ENCODE measurements at places on chromosomes 12 and 14.
A peak's percentile ranks its signal among the peaks of the same experiment; 100 is the strongest.

DNA sequence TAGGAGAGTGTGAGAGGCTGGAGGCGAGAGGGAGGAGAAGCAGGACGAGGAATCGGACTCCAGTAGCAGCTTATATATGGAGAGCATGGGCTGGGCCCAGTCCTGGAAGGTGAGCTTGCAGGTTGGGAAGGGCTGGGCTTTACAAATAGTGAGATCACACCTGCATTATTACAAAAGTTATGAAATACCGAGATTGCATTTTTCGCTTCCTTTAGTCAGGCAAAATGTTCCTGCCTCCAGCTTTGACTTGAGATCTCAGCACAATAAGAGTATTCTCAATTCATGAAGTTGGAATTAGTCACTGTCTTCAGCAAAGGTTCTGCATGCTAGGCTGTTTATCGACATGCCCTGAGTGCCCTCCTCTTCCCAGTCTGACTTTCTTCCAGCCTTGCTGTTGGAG lies at the start of gene KRT6B:
Gene KRT6B (minus strand): TSS at position 46 of the 400 bp plus-strand sequence. CDS start 68 bp downstream, outside the sequence.
- DNase-seq: no peak

GRCh38 chr12:43079476-43079875 lies 472.5 kb downstream of the ADAMTS20 start:
- DNase-seq: no peak

DNA sequence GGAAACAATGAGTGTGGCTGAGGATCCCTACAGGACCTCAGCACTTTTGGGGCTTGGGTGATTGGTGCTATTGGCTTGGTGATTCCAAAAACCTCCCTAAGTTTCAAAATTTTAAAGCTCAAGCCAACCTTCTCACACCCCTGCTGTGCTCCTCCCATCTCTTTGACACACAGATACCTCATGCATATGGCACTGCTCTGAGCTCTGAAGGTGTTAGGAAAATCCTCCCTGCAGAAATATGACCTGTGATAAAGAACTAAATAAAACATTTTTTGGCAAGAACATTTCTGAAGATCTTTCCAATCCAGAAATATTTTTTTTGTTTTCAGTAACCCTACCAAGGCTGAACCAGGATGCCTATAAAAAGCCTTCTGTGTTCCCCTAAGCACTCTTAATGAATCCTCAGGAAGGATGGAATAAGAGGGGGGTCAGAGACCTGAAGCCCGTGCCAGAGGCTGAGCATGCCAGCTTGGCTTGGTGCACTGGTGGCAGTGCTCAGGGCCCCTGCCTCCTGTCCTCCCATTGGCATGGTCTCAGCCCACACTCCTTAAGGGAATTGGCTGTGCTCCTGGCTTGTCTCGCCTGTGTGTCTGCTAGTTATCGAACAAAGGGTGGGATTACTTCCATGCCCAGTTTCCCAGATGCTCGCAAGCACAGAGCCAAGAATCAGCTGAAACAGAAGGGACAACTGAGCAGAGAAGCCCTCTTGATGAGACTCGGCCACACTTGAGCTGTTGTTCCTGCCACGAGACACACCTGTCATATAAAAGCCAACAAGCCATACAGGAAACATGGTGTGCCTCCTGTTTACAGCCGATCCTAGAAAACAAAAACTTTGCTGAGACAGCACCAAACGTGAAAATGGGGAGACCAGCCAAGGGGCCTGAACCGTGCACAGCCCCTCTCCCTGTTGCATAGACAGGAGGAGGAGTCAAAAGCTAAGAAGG lies 132.7 kb upstream of the EEA1 start:
- no peak for DNase-seq

DNA sequence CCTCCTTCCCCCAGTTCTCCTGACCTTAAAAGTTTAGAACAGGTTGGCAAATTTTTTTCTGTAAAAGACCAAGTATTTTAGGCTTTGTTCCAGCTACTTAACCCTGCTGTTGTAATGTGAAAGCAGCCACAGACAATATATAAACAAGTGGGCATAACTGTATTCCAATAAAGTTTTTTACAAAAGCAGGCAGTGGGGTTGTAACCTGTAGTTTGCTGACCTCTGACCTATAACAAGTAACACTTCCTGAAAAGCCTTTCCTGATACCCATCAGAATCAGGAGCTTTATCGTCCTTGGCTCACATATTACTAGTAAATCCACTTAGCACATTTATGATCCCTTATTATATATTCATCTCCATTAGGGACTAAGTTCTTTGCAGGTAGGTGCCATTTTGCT lies 13.1 kb upstream of the SMARCC2 start:
- DNase-seq: no peak

- no peak for DNase-seq
Observed at GRCh38 chr12:28767836-28768348, 381.2 kb upstream of the FAR2 start.

- no peak for DNase-seq
Observed at GRCh38 chr14:84767434-84767833, 762.5 kb upstream of the FLRT2 start.

- no peak for DNase-seq
Observed at GRCh38 chr12:92504594-92504981, 198.2 kb upstream of the PLEKHG7 start.

DNA sequence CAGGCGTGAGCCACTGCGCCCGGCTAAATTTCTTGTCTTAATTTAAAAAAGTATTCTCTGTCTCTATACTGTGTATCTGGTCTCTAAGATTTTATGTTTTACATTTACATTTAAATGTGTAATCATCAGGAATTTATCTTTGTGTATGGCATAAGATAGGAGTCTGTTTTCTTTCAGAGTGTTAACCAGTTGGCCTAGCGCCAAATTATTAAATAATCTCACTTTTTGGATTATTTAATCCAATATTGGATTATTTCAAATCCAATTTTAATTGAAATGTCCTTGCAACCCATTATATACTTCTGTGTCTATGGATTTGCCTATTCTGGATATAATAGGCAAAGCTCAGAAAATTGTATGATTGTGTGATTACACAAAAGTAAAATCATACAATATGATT lies 45.0 kb downstream of the BAZ2A start:
- DNase-seq: no peak

DNA sequence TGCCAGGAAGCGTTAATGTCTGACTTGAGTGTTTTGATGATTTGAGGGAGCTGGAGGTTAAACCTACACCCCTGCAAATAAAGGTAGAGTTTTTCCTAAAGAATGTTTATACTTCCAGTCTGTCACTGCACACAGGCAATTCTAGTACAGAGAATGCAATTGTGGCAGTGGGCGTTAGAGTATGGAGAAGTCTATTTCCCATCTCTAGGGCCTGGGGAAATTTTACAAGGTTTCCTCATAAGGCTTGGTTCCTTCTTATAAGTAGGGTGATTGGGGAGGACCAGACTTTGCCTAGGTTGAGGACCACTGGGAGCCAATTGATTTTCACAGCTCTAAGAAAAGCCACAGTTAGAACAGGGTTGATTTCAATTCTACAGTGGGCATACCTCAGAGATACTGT lies 44.3 kb downstream of the IFNG start:
- no peak for DNase-seq

DNA sequence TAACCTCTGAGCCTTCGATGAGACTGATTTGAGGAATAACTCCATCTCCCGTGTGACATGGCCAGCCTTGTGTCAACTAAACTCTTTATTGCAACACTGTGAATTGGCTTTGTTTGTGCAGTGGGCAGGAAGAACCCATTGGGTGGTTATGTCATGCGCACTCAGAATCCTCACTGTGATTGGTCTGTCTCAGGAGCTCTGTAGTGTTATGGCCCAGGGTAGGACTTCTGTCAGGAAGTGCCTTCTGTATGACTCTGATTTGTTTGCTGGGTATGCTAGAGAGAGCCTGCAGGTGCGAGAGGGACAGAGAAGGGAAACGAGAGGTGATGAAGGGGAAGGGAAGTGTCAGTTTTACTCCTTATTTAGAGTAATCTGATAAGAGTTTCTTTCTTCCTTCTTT lies 71.5 kb upstream of the DCD start:
- DNase-seq: no peak

- DNase-seq: no peak
Observed at GRCh38 chr12:40616383-40616915, 75.8 kb upstream of the CNTN1 start.

DNA sequence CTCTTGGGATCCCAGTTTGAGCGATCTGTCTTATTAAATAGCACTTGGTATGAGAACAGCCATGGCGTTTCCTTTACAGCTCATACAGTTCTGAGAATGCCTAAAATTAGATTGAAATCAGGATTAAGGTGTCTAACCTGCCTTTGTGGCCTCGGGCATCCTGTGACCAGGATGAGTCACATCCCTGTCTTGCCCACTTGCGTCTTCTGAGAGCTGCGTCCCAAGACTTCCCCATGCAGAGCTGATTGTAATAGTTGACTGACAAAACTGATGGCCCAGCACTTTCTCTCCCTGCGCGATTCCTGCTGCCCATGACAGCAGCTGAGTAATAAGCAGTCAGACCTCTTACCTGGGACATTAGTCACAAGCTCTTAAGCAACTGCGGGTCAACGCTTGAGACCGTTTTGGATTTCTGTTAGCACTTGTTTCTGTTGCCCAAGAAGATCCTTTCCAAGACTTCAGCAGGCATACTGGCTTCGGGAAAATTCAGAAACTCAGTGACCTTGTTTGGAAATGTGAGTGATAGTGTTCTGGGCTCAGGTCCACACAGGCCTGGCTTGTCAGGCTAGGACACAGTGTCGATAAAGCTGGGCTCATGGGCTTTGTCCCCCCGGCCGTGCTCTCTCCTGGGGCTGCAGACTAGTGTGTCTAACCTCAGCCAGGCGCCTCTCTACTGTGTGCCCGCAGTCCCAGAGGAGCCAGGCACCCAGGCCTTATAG lies 169.9 kb upstream of the HIF1A start:
- peak; percentile 59 for DNase-seq

- DNase-seq: no peak
Observed at GRCh38 chr14:24443053-24443665, 583 bp upstream of the SDR39U1 start.

DNA sequence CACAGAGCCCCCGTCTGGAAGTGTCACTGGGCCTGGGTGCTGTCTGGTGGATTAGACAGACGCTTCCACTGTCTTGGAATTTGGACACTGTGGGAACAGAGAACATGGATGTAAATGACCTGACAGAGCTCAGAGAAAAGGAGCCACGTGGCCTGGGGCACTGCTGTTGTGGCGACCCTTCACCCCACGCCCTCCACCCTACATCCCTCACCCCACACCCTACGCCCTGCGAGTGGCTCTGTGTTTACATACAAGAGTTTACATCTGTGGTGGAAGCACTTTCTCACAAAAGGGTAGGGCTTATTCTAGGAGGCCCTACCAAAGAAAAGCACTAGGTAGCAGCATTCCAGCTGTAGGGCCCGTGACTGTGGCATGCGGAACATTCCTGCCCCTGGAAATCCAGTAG lies 47.7 kb downstream of the B4GALNT3 start:
- peak; percentile 53 for DNase-seq

DNA sequence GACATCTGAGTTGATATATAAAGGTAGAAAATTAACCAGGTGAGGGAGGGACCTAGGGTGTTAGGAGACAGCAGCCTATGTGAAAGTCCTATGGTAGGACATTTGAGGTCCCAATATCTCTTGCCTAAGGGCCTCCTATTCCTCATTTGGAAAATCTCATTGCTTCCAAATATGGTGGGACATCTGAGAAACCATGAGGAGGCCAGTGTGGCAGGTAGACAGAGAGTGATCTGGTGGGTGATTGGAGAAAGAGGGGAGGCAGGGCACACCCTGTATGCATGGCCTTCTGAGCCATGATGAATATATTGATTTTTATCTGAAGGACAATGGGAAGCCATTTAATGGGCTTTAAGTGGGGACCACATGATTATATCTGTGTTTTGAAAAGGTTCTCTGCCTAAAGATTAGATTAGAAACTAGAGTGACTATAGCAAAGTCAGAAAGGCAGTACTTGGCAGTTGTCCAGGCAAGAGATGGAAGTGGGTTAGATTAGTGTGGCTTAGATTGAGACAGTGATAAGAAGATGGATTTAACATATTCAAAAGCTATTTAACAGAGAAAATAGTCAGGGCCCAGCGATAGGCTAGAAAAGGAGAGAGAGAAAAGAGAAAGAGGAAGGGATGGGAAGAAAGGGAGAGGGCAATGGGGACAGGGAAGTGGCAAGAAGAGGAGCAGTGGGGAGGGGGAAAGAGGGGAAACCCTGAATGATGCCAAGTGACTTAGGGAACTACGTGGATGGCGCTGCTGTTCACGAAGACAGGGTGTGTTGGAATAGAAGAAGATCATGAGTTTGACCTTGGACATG lies 237.2 kb upstream of the SRRM4 start:
- no peak for DNase-seq

- DNase-seq: no peak
Observed at GRCh38 chr14:106578481-106578880, 1052.1 kb downstream of the TMEM121 start.

- no peak for DNase-seq
Observed at GRCh38 chr12:112406519-112407488, 2.6 kb downstream of the RPL6 start.

DNA sequence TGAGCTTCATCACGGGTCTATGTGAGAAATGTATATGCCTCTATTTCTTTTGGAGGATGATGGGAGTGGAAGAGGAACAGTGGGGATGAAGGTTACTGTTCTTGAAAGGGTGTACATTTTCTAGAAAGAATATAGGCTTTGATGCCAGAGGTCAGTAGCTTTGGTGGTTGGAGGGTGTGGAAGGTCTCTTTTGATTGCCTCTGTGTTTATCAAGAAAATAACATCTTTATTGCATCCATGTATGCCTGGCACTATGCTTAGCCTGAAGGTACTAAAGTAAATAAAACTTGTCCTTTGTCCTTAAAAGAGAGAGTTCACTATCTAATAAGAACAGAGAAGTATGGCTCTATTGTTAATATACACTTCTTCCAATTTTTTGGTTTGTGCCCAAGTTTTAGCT lies 201.8 kb downstream of the NUBPL start:
- DNase-seq: no peak

GRCh38 chr14:102857444-102857843 lies 65.0 kb upstream of the AMN start:
- DNase-seq: no peak

GRCh38 chr14:33959692-33960151 lies 8.8 kb upstream of the EGLN3 start:
- DNase-seq: peak; percentile 79

DNA sequence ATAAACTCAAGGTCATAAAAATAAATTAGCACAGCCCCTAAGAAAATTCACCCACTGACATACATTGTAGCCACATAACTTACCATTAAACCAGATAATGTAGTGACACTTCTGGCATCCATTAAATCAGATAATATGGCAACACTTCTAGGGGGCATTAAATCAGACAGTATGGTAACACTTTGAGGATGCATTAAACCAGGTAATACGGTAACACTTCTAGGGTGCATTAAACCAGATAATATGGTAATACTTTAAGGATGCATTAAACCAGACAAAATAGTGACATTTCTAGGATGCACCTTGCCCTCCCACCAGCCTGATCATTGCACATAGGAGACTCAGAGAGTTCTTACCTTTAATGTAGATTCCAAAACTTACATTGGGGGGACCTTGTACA lies 1220.5 kb upstream of the TMEM132C start:
- DNase-seq: no peak

GRCh38 chr14:32720927-32721326 lies 217.8 kb upstream of the NPAS3 start:
- DNase-seq: no peak

GRCh38 chr12:69266036-69266635 lies 26.8 kb downstream of the CPSF6 start:
- no peak for DNase-seq

Measured in ELF-1 (cell line).